GM19239 (cell line): ENCODE measurements at places on chromosomes 5 and 9.

DNA sequence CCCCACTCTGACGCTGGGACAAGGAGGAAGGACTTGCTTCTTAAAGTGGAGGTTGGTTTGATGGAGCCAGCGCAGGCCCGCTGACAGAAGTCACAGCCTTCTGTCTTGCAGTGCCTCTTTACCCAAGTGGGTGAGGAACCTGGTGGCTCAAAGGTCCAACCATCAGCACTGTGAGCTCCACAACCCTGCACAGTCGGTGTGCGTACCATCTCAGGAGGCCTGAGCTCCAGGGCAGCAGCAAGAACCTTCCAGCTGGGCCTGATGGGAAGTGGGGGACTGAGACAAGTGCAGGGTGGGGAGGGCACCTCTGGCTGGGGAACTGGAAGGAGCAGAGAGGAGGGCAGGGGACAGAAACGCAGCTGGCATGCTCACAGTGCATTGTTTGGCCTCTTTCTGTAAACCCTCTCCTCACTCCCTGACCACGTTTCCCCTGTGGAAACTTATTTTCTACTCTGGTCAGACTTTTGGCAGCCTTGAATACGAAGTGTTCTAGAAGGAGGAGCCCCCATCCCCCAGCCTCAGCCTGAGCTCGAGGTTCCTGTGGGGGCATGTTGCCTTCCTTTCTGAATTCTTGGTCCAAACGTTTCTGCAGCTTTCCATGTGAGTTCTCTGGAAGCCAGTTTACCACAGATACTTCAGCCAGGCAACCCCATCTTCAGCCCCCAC, 178.5 kb upstream of the PITX1 start:
- DNase-seq, result no peak

DNA sequence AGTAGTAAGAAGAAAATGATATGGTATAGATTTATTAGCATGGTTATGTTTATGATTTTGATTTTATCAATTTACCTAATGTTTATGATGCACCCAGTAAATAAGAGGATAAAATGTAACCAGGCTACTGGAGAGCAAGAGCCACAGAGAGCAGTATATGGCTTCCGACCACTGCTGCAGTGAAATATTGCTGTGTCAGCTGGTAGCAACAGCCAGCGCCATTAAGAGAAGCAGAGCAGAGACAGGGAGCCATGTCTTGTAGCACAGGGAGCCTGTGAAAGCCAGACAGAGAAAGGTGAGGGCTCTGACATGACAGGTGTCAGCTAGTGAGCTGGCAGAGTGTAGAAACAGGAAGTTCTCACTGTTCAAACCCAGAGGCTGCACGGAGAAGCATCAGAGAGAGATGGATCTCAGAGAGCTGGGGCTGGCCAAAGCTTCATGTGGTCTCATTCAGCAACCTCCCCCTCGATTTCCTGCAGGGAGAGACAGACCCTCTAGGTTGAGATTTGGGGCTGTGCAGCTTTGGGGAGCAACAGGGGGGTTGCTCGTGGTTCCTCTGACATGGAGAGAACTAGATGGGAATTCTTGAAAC, 202.1 kb downstream of the MED10 start:
- DNase-seq, result no peak

GRCh38 chr9:128150594-128151308, 1.5 kb downstream of the LCN2 start:
- DNase-seq, result no peak

GRCh38 chr5:32506201-32506661, 61.7 kb upstream of the ZFR start:
- DNase-seq, result no peak

DNA sequence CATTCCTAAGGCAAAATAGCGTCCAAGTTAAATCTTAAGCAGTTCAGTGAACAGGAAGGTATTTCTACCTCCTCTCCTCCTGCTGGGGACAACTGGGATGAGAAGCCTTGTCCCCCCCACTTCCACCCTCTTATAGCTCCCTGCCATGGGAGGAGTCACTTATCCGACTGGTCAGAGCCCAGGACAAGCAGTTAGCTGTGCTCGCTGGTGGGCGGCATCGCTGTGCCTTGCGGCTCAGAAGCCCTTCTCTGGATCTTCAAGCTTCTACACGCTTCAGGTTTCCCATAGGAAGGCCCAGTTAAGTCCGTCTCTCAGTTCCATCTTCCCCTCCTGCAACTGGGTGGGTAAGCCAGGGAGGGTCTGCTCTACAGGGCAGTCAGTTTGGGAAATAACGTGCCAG, 77.2 kb downstream of the PAX5 start:
- DNase-seq, result no peak

- no peak for DNase-seq
Measured at GRCh38 chr5:152372875-152373274, 32.2 kb downstream of the NMUR2 start.

DNA sequence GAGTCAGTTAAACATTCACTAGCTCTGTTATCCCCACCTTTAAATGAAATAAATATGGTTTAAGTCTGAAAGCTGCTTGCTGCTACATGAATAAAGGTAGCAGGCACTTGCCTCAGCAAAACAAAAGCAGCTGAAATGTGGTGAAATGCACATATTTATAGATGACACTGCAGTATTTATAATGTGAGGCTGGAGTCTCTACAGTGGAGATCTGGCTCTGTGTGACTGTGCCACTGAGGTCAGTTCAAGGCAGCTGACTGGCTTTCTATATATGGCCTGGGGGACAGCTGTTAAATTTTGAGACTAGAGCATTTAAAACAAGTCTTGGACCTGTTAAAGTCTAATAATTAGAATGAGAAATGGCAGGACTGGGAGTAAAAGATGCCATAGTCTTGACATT, 859.6 kb upstream of the SEMA6A start:
- no peak for DNase-seq

DNA sequence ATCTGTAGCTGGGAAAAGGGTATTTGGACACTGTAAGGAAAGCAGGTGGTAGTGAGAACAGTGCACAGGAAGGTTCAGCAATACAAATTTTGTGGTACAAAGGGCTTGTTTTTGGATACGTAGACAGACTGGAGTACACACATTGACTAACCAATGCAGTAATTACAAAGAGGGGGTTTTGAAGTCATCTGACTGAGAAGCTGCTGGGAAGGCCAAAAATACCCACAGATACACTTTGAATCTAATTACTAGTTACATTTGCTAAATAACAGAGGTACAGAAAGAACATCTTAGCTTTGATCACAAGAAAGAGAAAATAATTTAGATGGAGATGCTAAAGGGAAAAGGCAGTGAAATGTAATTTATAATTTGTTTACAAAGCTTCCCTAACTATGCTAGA, 45.9 kb downstream of the PKD2L2 start:
- DNase-seq, result no peak

- DNase-seq, result peak; percentile 37
Measured at GRCh38 chr9:37994639-37995347, 74.2 kb downstream of the SHB start.

DNA sequence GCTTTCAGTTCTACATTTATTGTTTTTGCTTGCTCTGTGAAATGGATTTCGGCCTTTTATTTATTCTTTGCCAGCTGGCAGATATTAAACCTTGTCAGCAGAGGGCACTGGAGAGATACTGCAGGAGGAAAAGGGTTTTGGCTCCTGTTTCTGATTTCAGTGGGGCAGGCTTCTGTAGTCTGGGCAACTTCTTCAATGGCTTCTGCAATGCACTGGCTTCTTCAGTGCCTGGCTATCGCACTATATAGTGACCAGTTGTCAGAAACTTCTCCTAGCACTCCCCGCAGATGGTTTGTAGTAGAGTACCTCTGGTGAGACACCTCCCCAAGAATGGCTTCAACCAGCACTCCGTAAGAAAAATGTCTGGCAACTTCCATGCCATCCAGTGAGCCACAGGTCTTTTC, 3.2 kb upstream of the NFX1 start:
- no peak for DNase-seq

- no peak for DNase-seq
Measured at GRCh38 chr5:116616876-116617275, 42.3 kb upstream of the SEMA6A start.

DNA sequence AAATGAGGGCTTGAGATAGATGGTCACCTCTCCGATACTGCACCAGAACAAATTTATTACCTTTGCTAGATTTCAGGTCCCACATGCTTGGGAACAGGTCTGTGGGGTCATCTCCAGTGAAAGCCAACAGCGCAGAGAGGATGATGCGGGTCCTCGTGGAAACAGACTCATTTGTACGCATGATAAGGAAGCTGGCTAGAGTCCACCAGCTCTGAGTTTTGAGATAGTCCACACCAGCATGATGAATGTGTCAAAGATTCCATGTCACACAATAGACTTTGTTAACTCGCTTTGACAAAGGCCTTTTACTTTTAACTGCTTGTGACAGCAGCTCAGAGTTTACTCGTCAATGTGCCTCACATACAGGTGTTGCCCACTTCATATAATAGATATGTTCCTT, 105.4 kb upstream of the TBCA start:
- DNase-seq, result no peak

- no peak for DNase-seq
Measured at GRCh38 chr5:171601266-171601881, 181.9 kb downstream of the FGF18 start.

DNA sequence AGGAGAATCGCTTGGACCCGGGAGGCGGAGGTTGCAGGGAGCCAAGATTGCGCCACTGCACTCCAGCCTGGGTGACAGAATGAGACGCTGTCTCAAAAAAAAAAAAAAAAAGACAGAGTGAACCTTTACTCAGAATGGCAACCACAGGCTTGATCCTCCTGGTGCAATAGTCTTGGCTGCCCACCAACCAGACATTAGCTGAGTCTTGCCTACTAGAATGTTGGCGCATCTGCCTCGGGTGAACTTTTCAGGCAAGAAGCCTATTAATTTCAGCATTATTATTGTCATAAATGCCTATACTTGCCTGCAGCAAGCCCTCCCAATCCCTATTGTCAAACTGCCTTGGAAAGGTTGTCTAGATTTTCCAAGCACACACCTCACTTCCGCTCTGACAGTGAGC, 4.2 kb downstream of the SERINC5 start:
- no peak for DNase-seq

DNA sequence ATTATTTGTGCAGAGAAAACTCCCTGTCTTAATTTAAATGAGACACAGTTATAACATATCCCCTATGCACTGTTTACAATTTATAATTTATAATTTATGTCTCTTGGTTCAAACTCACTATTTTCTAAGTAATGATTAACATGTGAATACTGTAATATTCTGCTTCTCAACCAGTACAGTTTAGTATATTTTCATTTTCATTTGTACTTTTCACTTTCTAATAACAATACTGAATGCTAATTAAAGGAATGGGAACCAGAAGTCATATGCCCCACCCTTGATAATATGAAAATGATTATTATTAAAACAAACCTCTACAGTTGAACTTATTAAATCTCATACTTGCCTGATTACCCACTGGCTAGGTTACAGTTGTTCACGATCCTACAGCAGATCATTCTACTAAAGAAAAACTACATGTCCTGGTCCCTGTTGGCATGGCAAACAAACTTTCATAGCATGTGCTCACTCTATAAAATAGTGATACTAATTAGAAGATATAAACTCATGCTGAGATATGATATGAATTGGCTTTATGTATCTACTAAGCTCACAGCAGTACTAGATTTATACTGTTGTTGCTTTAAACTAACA, 66.4 kb downstream of the POU5F2 start:
- no peak for DNase-seq

DNA sequence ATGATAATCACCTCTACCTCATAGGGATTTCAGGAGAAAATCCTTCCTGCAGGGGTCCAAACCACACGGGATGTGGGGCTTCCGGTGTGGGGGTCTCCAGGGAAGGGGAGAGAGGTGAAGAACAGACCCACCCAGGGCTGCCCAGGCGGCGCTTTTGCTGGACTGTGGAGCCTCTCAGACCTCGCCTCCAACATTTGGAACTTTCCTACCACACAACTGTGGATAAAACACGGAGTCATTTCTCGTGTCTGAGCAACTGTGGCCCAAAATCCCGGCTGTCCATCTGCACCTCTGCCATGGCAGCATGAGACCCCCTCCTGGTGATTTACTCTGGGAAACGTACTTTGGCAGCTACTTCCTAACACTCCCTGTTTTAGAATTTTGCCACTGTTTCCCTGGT, 307.8 kb upstream of the IRX4 start:
- no peak for DNase-seq

GRCh38 chr9:12889402-12890106, 114.7 kb downstream of the LURAP1L start:
- DNase-seq, result no peak

DNA sequence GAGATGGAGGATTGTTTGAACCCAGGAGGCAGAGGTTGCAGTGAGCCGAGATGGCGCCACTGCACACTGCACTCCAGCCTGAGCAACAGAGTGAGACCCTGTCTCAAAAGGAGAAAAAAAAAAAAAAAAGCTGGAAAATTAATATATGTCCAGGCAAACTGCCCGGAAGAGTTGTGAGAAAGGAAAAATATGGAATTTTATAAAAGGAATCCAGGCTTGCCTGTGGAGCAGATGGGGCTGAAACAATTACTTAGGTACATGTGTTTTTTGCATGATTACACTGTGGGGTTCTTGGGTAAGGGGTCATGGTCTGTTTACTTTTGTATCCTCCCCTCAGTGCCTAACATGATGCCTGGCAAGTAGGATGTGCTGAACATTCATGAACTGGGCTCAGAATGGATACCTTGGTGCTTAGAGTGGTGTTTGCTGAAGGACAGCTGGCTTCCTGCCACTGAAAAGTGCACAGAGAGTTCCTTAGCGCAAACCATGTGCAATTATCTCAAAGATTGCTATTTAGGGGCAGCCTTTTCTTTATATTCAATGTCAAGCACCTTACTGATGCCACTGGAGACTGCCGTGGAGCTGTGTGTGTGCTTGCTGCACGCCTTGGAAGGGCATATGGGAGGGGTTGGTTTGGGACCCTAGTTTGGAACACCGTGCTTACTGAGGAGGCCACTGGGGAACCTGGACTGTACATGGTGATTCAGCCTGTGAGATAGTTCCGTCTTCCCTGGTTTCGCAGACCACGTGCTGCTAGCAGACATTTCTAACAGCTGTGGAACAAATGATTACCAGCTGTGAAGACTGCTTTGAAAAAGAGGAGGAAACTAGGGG, 78.4 kb downstream of the MAP1B start:
- no peak for DNase-seq

DNA sequence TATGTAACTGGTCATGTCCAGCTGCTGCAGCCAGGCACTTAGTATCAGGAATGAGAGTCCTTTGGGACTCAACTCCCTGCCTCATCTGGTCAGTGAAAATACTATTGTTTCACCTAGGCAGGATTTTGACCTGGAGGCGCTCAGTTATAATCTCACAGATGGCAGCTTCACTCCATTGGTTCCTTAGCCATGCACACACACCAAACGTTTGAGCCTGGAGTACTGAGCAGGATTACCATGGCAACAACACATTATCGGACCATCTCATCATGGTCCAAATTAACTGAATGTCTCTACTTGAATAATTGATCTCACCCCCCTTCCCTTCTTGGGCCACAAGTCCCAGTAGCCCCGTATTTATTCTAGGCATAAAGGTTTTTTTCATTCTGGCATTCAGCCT, 15.0 kb upstream of the SREK1 start:
- no peak for DNase-seq
